GM18507 (cell line): ENCODE measurements at places on chromosomes 12 and 14.

DNA sequence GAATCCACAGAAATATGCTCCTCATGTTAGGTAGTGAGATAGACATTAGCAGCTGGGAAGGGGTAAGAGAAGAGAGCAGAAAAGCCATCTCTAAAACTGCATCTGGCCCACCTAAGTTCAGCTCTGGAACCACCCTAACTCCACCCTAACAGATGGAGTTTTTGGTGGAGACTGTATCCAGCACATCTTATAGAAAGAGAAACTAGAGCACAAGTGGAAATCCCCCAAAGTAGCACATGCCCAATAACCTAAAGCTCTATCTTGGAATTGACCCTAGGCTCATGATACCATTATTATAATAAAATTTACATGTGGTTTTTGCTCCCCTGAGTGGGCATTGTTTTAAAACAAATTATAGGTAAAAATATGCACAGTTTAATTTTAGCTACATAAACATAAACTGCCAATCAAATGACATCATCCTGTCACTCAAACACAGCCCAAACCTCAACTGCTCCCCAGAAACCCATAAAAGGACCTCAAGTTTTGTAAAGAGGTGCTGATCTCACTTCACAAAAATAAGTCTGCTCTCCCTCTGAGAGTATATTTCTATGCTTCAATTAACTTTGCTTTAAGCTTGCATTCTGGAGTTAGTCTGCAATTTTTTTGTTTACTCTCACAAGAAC is 206.4 kb downstream of the PIK3C2G start:
- no peak for DNase-seq

GRCh38 chr14:56650048-56650447 is 70.5 kb downstream of the TMEM260 start:
- no peak for DNase-seq

GRCh38 chr12:96981911-96982310 is 74.9 kb downstream of the NEDD1 start:
- no peak for DNase-seq

- DNase-seq = no peak
Measured at GRCh38 chr12:75606956-75607355, 95.5 kb upstream of the KRR1 start.

DNA sequence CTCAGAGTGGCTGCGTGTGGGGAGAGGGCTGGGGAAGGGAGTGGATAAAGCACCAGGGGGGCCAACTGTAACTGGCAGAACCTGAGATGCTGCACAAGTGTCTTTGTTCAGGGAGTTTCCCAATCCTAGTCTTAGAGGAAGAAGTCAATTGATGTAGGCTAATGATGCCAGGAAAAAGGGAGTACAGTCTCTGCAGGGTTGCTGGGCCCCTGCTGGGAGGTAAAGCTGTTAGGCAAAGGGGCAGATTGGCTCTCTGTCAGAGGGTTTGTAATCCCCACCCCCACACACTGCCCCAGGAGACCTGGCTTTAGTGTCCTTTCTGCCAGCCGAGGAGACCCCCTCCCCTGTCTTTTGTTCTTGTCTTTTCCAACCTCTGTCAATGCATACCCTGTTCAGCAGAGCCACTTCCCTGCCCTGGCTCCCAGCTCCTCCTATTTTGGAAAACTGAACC is 178.4 kb downstream of the KCNA5 start:
- DNase-seq = no peak

GRCh38 chr14:74882103-74882920 is 596 bp downstream of the DLST start:
- peak; percentile 14 for DNase-seq

- DNase-seq = no peak
Measured at GRCh38 chr14:43621282-43621681, 885.8 kb downstream of the FSCB start.

- no peak for DNase-seq
Measured at GRCh38 chr12:795305-795704, 42.9 kb downstream of the WNK1 start.

DNA sequence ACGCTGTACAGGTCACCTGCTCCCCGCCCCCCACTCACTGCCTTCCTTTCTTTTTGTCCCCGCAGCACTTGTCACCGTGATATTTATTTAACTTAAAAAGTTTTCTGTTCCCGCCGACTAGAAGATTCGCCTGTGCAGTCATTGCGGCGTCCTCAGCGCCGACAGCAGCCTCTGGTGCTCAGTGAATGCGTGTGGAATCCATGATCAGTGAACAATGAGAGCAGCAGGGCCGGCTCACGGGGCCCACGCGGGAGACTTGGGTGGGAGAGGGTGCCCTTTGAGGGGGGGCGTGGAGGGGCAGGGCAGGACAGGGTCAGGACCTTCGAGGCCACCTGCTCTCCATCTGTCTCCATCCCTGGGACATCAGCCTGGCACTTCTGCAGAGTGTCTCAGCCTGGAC is 24.5 kb downstream of the BEGAIN start:
- DNase-seq = no peak

DNA sequence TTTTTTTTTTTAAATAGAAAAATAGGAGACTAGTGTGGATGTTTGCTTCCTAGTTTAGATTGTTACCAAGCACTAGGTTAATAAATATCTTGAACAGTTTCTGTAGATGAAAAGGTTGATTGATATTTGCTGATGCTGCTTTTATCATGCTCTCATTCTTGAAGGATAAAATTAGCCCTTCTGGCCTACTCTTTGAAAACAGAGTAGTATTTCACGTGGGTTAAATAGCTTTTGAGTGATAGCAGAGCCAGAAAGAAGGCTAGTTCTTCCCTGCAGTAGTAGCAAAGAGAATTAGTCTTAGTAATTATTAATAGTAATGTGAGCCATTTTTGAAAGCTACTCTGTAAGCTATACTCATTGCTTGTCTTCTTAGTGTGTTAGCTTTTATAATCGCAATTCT is 5.2 kb downstream of the NEDD1 start:
- DNase-seq = no peak

GRCh38 chr14:31320922-31321766 is 99.2 kb downstream of the HEATR5A start:
- no peak for DNase-seq

- DNase-seq = no peak
Measured at GRCh38 chr12:82671673-82672195, 15.0 kb upstream of the TMTC2 start.

GRCh38 chr12:96635844-96636243 is 146.5 kb downstream of the CFAP54 start:
- no peak for DNase-seq

DNA sequence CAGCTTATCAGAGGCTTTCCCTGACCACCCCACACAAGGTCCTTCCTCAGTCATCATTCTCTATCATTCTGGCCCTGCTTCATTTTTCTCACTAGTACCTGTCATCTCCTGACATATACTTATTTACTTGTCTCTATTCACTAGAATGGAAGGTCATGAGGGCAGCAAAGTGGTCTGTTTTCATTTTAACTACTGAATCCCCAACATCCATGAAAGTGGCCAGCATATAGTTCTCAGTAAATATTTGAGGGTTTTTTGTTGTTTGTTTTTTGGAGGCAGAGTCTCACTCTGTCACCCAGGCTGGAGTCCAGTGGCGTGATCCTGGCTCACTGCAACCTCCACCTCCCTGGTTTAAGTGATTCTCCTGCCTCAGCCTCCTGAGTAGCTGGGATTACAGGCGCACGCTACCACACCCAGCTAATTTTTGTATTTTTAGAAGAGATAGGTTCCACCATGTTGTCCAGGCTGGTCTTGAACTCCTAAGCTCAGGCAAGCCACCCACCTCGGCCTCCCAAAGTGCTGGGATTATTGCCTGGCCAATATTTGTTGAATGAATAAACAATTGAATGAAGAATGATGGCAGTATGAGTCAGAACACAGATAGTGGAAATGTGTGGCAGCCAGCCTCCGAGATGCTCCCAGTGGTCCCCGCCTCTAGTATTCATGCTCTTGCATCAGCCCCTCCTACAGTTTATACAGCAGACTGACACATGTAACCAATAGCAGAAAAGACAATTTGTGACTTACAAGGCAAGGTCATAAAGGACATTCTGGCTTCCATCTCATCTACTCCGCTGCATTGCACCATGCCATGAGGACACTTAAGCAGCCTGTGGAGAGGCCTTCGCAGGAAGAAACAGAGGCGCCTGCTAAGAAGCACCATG is 7.0 kb upstream of the ANO6 start:
- no peak for DNase-seq

- no peak for DNase-seq
Measured at GRCh38 chr14:21197418-21198205, 41.7 kb upstream of the OR5AU1 start.

- no peak for DNase-seq
Measured at GRCh38 chr14:99815696-99816095, 22.5 kb downstream of the EML1 start.

DNA sequence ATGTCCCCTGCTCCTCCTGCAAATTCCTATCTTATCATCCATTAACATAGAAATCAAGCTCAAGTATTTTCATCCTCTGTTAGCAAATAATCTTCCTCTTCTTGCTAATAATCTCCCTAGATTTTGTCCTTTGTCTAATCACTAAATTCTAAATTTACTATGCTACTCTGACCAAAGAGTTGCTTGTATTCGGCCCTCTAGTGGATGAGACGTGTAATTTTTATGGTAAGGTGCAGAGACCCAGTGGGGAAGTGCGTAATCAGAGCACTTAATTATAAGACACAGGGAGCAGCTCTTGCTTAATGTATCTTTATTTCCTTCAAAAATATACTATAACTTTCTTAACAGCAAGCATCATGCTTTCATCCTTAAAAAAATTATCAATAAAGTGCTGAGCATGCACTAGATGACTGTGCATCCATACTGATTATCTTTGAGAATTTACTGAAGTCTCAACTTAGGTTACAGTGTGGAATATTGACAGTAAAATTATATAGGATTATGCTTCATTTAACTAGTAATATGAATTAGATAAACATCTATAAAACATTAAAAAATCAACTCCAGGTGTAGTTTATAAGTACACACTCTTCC is 212.6 kb downstream of the SLC16A7 start:
- DNase-seq = peak; percentile 1

DNA sequence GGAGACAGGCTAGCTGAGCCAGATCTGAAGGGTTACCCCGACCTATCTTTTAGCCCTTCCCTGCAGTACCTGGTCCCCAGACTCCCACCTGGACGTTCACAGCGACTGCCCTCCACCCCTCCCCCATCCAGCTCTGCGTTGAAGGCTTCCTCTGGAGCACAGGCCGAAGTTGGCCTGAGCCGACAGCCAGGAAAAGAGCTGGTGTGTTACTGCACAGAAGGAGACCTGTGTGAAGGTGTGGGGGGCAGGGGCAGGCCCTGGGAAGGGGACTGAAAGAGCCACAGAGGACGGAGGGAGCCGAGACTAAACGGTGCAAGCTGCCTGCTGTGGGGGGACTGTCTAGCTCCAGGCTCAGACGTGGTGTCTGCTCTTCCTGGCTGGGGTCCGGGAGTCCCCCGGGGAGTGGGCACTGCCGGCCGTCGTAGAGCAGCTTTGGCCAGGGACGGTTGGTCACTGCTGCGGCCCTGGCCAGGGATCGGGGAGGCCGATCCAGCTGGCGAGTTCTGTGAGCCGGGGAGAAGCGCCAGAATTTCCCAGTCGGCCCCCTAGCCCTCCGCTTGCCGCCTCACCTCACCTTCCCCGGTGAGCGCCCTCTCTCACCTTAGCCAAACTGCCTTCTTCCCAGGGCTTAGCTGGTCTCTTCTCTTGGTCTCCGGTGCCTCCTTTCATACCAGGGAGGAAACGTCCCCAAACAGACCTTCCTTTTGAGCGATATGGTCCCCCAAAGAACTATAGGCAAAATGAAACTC is 899 bp upstream of the COL2A1 start:
- DNase-seq = no peak

DNA sequence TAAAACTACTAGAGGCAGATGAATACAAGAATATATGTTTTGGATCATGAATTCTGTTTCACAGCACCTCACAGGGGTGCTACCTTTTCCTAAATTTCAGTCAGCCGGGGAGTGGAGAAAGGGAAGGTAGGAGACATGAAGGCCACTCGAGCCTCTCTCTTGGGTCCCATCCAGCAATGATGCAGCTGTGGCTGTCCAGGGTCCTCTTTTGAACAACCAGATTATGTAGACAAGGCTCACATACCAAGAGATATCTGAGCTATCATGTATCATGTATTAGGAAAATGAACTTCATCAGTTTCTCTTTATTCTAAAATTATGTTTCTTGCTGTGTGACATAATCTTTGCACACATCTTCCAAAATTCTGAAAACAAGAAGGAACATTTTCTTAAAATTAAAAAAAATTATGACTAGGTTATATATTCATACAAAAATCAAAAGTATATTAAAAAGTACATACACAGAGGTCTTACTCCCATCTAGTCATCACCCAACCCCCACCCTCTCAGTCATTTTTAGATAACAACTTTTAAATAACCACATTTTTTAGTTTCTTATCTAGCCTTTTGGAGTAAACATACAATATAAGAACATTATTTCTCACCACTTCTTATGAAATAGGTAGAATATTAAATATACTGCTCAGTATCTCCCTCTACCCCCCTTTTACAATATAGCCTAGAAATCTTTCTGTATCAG is 88.7 kb downstream of the ACADS start:
- DNase-seq = no peak

GRCh38 chr12:109752117-109753053 is 38.8 kb downstream of the FAM222A start:
- DNase-seq = no peak

DNA sequence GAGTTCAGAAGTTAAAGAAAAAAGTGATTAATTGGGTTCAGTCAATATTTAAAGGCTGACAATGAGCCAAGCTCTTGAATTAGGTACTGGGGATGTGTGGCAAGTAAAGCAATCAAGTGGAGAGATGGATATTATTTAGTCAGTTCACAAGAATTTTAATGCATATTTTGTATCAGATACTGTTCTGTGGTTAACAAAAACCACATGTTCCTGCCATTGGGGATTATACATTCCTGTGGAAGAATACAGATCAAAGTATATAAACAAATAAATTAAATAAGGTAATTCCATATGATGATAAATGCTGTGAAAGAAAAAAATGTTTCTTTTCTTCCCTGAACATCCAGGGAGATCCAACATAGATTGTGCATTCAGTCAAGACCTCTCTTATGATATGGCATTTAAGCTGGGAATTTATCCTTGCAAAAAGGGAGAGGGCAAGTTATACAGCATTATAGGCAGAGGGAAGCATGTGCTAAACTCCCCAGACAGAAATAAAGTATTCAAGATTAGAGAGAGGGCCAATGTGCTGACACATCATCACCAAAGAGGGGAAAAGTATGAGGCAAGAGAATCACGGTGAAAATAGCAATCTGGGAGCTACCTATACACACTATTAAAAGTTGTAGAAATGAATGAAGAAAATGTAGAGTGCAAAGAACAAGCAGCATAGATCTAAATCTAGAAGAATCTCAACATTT is 17.6 kb upstream of the A2M start:
- no peak for DNase-seq

DNA sequence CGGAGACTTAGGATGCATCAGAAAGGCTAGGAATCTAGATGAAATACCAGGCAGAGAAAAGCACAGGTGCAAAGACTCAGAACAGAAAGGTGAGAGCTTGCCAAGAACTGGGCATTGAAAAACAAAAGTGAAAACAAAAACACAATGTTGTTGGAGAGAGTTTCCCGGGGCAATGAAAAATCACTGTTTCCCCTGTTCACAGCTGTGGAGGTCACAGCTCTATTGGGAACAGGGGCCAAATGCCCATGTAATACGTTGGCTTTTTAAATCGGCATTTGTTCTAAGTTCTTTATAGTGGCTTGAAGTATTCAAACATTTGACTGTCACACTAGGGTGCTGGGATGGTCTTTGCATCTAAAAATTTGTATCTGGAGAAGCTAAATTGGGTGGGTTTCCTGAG is 108.3 kb downstream of the SLC15A4 start:
- DNase-seq = no peak

- no peak for DNase-seq
Measured at GRCh38 chr12:20445687-20446086, 77.3 kb downstream of the PDE3A start.

- no peak for DNase-seq
Measured at GRCh38 chr12:26630546-26631027, 202.4 kb downstream of the ITPR2 start.
